ENCODE measurements at places on chromosomes 2 and 18.

GRCh38 chr2:197873293-197873701 lies 68.9 kb downstream of the PLCL1 start:
- DNase-seq, result no peak

DNA sequence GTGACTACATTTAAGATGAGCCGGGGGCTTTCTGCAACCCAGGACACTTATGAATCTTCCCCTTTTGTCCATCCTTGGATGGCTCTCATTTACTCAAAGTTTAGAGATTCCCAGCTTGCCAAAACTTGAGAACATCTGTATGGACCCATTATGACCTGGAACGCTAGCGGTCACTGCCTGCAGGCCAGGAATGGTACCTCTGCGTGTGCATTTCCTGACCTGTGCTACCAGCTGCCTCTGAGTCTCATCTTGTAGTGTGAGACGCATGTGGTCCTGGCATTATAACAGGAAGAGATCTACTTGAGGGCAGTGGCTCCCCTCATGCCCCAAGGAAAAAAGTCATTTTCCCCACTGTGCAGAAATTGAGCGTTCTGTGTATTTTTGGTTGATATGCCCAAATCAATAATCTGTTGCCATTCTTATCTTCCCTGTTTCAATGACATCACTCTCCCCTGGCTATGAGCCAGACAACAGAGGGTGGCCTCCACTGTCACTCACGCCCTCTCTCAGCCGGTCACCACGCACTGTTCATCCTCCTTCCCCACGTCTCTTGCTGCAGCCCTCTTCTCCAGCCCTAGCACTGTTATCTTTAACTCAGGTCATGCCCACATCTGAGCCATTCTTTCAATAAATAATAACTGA lies 28.5 kb upstream of the NPAS2 start:
- no peak for DNase-seq

GRCh38 chr18:11162462-11162861 lies 13.1 kb upstream of the PIEZO2 start:
- DNase-seq, result no peak

DNA sequence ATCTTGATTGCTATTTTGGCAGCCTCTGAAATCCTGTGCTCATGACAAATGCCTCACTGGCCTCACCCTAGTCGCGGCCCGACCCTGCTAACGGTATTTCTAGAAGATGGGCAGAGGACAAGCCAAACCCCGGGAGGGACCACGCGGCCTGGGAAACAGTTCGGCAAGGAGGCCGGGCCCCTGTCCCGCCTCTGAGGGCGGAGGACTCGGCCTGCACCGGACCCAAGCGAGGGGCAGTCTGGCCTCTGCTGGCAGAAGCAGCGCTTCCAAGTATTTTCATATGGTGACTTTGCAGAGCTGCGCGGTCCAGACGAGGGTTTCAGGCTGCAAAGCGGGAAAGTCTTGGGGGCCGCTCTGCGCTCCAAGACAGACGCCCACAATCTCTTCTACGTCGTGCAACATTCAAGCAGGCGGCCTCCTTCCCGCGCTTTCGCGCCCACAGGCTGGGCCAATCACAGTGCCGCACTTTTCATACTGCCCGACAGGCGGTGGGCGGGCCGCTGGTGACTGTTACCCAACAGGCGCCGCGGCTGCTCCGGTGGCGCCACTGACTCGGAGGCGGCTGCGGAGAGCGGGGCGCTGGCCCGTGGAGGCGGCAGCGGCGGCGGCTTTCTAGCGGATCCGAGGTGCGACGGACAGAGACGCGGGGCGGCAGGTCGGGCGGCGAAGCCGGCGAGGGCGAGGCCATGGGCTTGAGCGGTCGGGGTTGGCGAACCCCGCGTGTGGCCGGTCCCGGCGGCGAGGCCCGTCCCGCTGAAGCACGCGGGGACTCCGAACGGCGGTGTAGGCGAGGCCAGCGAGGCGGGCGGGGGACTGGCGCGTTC lies at the start of gene RBM44:
Gene RBM44 (plus strand): TSS at position 544 of the 824 bp plus-strand sequence. CDS start 14,831 bp downstream, outside the sequence.
- DNase-seq, result no peak

- no peak for DNase-seq
These were observed 111.1 kb downstream of the ADCYAP1 start for GRCh38 chr18:1015777-1016176.

DNA sequence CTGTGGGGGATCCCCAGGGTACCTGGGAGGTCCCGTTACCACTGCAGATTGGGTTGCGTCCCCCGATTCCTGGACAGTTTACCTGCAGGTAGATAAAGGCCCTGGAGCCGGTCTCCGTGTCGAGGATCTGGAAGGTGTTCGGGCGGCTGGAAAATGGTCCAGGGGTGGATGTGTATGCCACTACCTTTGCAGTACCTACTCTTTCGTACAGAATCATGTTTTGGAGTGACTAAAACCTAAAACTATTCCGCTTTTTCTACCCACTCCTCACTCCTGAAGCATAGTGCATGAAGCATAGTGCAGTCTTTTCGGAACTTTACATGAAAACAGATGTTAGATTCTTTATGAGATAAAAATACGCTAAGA lies 418 bp downstream of the WDR75 start:
- DNase-seq, result no peak

DNA sequence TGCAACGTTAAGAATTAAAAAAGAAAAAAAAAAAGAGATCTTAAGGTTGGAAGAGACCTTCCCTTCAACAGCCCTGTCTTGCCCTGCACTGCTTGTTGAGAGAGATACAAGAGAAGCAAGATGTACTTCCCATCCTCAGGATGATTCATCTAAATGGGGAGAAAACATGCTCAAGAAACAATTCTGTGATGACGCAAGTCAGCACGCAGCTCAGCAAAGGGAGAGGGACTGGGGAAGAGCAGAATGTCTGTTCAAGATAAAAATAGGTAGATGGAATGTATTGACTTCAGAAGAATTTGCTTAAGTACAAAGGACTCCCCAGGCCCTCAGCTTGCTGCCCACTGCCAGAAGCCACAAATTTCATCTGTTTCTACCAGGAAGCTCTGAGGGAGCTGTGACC lies 198.2 kb upstream of the SPRED2 start:
- no peak for DNase-seq

- DNase-seq, result no peak
These were observed 652 bp downstream of the NEU4 start for GRCh38 chr2:241809383-241810306.

DNA sequence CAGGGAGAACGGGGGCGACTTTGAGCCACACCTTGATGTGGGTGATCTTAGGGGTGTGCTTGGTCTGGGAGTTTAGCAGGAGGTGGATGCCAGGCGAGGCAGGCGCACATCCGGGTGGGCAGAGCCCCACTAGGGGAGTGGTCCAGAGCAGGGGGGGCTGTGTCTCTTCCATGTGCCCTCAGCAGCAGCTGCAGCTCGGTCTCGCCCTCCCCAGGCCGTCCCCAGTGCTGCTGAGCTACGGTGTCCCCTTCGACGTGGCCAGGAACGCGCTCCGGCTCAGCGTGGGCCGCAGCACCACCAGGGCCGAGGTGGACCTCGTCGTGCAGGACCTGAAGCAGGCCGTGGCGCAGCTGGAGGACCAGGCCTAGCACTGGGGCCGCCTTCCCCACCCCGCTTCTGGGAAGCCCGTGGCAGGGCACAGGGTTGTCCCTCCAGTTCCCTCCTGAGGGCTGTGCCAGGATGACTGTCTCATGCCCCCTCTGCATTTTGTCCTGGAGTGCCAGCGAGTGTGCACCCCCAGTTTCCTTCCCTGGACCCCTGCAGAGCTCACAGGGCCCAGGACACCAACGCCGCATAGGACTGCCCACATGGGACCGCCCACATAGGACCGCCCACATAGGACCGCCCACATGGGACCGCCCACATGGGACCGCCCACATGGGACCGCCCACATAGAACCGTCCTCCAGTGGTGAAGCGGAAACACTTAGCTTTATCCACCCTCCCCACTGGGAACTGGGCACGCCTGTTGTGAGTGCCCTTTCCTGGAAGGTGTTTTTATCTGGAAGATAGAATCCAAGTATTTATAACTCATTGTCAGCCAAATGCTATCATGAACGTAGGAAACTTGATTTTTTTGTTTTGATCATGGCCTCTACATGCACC lies 1.9 kb upstream of the ESPNL start:
- no peak for DNase-seq

DNA sequence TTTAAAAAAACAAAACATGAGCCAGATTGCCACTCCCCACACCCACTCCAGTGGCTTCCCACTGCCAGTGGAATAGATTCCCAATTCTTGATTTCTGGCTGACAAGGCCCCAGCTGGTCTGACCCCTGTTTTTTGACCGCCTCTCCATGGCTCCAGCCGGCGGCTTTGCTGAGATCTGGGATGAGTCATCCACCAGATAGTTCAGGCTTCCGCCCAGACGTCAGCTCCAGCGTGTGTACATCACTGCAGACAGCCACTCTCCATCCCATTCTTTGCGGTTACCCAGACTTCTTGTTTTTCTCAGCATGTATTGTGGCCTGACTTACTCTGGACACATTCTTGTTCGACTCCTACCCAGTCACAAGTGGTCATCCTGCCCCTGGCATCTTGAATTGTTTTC lies 227.9 kb downstream of the GBX2 start:
- DNase-seq, result no peak

DNA sequence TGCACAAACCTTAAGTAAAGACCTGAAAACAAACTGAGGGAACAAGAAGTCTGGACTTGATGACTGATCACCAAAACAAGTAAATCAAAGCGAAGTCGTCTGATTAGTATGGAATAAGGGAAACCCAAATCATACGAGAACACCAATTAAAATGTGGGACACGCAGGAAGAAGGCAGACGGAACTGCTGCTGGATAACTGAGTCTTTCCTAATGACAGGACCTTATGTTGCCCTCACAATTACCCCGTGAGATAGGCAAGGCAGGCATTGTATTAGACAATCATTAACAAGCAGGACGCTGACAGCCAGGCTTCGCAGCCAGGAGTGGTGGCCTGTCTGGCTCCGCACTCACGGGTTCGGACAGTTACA lies 614 bp upstream of the COQ10B start:
- no peak for DNase-seq

DNA sequence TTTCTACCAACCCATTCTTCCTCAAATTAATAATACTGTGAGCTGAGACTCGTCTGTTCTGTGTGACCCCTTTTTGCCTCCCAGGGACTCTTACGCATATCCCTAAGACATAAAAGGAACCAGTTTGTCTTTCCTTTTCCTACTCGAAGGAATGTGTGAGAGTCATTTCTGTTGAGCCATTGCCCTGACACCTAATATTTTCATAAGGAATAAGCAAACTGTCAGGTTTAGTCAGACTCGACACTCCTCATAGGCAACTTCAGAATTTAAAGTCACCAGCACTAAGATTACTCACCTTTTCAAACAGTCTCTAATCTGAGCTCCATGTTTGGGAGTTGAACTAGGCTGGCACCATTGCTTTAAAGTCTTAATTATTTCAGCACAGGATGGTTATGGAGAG lies 305.5 kb downstream of the IKZF2 start:
- DNase-seq, result no peak

GRCh38 chr2:207184768-207185167 lies 19.0 kb upstream of the KLF7 start:
- no peak for DNase-seq

DNA sequence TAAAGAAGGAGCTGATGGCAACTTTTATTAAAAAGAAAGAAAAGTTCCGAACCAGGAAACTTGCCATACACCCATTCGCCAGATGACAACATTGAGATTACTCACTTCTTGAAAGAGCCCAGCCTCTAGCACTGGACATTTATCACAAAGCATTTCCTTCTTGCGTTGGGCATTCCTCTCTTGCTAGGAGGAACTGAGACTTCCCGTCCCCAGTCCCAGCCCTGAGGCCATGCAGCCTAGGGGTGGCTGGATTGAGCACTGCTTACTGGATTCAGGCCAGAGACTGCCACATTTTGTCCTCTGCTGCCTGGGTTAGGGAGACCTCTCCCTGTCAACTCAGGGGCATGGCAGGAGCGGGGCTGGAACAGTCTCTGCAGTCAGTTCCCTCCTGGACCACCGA lies 80.1 kb downstream of the SDC1 start:
- no peak for DNase-seq

DNA sequence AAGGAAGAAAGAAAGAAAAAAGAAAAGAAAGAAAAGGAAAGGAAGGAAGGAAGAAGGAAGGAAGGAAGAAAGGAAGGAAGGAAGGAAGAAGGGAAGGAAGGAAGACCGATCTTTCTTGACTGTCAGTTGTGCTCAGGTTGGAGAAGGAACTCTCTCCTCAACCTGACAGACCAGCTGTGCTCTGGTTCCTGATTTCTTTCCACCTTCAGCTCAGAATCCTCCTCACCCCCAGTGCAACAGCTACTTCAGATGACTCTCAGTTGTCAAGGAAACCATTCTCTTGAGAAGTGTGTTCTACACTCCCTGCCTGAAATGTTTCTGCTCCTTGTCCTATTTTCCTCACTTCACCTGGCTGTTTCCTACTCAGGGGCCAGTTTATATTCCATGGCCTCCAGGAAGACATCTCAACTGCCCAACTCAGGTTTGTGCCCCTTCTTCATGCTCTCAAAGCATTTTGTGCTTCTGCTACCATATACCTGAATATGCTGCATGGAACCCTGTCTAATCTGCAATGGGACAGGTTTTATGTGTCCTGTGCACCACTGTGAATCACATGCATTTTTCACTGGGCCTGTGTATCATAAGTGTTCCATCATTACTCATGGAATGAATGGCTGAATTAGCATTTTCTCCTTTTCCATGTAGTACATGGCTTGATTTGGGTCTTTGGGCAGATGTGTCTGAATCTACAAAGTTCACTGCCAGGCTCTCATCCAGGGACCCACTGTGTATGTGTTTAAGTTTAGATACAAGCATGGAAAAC lies 32.8 kb upstream of the DOCK10 start:
- no peak for DNase-seq

DNA sequence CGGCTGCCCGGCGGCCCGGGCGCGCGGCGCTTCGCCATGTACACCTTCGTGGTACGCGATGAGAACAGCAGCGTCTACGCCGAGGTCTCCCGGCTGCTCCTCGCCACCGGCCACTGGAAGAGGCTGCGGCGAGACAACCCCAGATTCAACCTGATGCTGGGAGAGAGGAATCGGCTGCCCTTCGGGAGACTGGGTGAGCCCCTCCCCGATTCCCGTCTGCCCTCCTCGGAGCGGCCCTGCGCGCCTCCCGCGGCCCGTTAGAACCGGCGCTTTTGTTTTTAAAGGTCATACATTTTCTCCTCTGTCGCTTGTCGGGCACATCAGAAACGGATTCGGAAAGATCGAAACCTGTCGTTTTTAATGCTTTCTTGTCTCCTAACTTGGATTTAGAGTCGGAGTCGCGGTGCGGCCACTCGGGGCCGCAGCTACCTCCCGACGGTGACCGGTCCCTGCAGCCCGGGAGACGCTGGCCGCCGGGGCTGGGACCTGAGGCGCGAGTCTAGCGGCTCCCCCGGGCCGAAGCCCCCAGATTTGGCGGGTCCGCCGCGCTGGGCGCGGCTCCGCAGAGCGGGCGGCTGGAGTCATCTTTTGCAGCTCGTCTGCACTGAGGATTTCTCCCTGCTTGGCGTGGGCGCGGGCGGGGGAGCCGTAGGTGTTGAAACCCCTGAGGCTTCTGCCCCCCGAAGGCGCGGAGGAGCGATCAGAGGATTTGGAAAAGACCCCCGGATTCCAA lies 519 bp downstream of the TTL start:
- DNase-seq, result peak; percentile 14

- DNase-seq, result no peak
These were observed 6.9 kb downstream of the CCDC195 start for GRCh38 chr2:224709301-224709700.

GRCh38 chr2:153478289-153479261 lies at the start of gene RPRM:
RPRM (minus strand) TSS chr2:153478762; CDS start chr2:153478565, 197 bp downstream.
- DNase-seq, result peak; percentile 35

- DNase-seq, result no peak
These were observed 117.6 kb upstream of the SPATS2L start for GRCh38 chr2:200188876-200189275.

- DNase-seq, result no peak
These were observed 358.2 kb upstream of the MYT1L start for GRCh38 chr2:2689306-2689705.

- DNase-seq, result no peak
These were observed 62.4 kb downstream of the TXNL1 start for GRCh38 chr18:56575819-56576663.

Data from activated T-cell treated with anti-CD3 and anti-CD28 coated beads for 4 hours (primary cell).